Posterior vena cava (tissue), 2 donors: ENCODE measurements at places on chromosomes 3 and 15. TPM values are rescaled to one million over a fixed set of nuclear protein-coding genes. Genes with fewer than 3 reads are reported as not detected.

- DNase-seq = no peak
Observed at GRCh38 chr15:91922646-91923547, 69.4 kb downstream of the SLCO3A1 start.

Gene PRKCD
- total RNA-seq = 36.3 TPM

DNA sequence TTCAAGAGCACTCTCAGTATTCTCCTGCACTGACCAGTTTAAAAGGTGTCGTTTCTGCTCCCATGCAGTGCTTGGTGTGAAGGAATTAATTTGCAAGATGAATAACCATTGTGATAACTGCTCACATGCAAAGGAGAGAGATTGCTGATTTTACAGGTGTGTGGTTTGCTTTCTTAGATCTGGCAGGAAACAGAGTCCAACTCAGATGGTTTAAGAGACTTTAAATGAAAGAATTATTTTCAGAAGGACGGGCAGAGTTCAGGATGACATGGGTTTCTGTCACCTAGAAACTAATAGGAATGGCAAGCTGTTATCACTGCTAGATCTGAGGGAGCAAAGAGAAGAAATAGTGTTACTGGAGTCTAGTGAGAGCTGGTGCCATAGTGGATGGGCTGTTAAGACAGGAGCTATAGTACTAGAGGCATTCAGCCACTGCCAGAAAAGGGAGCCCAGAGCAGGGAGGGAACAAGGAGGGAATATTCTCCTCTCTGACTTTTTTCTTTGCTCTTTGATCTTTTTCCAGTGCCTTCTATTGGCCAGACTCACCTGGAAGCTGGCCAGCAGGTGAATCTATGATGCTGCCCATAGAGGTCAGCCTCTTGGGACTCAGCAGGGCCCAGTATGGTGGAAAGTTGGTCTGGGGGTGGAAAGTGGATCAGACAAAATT is 14.9 kb downstream of the ATXN7 start:
- DNase-seq = no peak

Gene C15orf62
- 0.10 TPM for total RNA-seq

Gene TUSC7
- total RNA-seq = not detected

GRCh38 chr15:81916451-81916850 is 129.4 kb downstream of the MEX3B start:
- no peak for DNase-seq

DNA sequence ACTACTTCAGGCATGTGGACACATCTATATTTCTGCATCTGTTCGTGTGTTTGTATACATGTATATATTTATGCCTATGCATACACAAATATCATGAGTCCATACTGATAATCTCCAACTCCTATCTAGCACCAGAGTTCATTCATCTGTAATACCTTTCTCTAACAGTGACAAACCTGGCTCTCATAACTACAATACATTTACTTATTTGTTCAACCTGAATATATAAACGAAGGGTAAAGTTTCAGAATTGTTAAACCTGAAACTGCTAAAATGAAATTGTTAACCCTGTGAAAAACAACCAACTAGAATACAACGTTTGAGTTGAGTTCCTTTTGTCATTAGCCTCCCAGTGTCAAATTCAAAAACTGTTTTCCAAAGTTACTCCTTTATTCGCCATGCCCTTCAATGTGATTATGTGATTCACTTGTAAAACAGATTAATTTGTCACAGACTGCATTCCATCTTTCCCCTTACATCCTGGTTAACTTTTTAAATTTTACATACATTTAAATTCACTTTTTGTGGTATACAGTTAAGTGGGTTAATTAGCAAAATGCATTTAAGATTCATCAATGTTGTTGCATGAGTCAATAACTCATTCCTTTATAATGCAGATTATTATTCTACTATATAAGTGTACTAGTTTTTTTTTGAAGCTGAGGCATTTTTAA is 58.5 kb downstream of the PIK3R4 start:
- no peak for DNase-seq

DNA sequence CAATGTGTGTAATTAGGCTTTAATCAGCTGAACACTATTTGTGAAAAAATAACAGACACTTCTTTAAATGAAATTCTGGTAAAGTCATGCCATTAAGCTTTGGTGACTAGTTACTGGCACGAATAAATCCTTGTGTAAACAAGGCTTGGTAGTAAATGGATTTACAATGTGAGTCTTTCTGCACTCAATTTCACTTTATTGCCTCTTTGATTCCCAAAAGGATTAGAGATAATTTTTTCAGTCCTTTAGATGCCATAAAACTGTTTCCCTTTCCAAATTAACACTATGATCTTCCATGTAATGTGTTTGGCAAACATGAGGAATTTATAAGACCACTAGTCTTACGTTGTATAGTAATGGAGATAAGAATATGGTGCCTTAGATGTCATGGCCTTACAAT is 339.5 kb upstream of the DNAJC19 start:
- DNase-seq = no peak

- no peak for DNase-seq
Observed at GRCh38 chr3:172799246-172799645, 48.7 kb downstream of the ECT2 start.

DNA sequence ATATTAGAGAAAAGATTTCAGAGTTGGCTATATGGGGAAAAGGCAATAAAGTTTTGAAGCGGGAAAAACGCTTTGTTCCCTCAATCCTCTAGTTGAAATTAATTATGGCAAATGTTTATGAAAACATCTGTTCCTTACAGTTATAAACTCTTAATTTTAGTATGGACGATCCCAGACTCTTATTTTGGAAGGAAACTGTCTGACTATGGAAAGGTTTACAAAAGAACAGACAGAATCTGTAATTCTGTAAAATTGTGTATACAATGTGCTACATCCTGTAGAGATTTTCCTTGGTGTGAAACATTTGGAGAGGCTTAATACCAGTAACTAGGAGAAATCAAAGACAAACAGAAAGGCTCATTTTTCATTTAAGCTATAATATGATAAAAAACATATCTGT is 311.8 kb downstream of the TBC1D5 start:
- DNase-seq = no peak

Gene APOD
- 221 TPM for total RNA-seq

DNA sequence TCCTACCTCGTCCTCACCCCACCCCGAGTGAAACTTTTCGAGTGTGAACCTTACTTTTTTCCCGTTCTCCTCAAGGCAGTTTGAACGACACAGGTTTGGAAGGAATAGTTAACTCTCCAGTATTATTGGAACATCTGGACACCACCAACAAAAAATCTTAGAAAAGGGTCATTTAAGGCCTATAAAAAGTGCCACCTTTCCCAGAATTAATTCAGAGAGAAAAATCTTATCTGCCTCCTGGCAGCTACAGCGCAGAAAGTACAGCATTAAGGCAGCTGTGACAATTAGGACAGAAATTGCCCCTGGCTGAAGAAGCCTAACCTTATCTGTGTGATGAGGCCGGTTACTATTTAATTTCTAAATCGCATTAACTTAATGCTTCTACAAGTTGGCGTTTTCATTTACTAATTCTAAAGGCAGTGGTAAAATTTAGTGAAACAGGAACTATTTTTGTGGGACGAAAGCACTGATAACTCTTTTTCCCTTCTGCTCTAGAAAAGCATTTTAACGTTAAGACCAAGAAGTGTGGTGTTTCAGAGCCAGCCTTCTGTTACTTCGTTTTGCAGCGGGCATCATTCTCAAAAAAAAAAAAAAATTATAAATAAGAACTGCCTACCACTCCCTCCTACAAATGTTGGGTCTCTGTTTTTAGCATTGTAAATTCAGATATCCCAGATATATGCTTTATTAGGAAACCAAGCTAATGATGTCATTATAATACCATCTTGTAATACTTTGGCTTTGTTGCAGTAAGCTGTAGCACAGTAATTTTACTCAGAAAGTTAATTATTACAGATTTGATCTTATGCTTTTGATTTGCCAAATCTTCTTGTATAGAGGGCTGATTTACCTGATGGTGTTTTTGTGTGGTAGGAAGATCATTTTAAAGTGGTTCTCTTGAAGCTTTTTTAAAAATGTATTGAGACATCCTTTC is 1.4 kb downstream of the ATP11B start:
- no peak for DNase-seq

DNA sequence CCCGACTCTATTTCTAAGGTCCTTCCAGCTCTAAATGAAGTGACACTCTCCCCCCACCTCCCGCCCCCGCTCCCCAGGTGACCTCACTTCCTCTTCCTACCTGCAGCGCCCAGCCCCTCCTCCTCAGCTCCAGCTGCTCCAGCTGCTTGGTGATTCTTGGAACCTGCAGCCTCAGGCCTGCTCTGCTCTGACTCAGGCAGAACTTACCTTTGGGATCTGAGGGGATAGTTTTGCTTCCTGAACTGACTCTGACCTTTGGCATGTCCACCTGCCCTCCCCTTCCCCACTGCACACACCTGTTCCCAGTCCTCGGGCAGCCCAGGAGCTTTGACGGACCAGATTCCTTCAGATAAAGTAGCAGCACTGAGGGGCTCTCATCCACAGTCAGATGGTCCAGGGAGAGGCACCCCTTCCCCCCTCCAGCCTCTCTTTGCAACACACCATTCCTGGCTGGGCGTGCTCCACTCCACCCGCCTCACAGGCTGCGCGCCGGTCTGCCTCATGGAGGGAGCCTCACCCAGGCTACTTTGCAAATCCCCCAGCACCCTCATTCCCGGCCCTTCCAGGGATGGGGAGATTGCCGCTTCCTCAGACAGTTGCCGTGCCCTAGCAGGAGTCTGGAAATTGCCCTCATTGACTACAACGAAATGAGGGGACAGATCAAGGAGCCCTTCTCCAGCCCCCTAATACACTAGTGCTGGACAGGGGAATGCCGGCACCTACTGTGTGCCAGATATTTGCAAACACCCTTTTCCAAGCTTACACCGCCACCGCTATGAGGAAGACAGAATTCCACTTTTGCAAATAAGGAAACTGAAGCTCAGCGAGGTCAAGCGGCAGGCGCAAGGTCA is 692 bp upstream of the C15orf39 start:
- DNase-seq = no peak

DNA sequence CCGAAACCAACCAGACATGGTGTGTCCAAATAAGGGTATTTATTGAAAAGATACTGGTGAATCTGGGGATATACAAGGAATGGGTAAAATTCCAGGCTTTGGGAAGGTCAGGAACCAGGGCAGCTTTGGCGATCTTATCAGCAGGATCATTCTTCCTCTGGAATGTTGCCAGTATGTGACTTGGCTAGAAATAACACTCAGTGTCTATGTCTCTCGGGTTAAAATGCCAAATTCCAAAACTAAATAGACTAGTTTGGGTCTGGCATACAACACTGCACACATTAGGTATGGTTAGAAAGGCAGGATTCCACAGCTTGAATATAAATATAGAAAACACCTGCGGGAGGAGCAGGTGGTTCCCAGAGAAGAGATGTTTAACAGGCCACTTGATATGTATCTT is 220.2 kb upstream of the CD96 start:
- DNase-seq = no peak

GRCh38 chr3:171620825-171621434 is 160.7 kb upstream of the TNIK start:
- DNase-seq = no peak

- no peak for DNase-seq
Observed at GRCh38 chr3:122691195-122691594, 10.6 kb downstream of the PARP14 start.

DNA sequence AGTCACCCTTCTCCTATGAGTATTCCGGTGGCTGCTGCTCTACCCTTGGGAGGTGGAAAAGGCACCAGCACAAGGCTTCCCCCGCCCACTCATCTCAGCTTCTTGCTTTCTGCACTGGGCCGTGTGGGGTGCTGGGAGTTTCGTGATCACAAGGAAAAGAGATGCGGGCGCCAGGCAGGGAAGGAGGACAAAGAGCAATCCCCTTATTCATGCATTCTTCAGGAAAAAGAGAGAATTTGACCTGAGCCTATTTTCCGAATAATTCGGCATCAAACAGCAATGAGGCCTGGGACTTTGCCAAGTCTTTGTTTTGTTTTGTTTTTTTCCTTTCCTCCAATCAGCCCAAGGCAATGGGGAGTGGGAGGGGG is 102.2 kb upstream of the LPP start:
- DNase-seq = peak; percentile 89

Gene LMAN1L
- total RNA-seq = not detected

GRCh38 chr15:77869021-77869895 is 208.3 kb downstream of the TBC1D2B start:
- peak; percentile 69 for DNase-seq

- no peak for DNase-seq
Observed at GRCh38 chr3:9727041-9727595, 4.4 kb upstream of the BRPF1 start.

DNA sequence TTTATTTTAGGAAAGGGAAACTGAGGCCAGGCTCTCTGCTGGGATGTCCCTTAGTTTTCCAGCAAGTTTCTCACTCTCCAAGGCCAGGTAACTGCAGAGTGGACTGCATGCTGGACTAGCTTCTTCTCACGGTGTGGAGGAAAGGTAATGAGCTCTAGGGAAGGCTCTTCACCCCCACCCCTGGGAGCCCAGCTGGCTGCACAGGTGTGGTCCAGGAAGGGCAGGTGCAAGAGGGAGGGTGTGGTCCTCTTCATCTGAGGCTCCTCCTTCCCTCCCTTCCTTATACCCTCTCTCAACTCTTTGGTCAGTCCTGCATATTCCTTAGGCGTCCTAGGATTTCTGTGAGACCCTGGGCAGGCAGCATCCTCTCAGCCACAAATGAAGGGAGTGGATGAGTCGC is 33.9 kb downstream of the RNU5B-1 start:
- peak; percentile 40 for DNase-seq

- DNase-seq = no peak
Observed at GRCh38 chr15:74216949-74217348, 14.4 kb upstream of the STRA6 start.

Gene EPHA6
- 0.57 TPM for total RNA-seq

Gene TRH
- total RNA-seq = 0.23 TPM

DNA sequence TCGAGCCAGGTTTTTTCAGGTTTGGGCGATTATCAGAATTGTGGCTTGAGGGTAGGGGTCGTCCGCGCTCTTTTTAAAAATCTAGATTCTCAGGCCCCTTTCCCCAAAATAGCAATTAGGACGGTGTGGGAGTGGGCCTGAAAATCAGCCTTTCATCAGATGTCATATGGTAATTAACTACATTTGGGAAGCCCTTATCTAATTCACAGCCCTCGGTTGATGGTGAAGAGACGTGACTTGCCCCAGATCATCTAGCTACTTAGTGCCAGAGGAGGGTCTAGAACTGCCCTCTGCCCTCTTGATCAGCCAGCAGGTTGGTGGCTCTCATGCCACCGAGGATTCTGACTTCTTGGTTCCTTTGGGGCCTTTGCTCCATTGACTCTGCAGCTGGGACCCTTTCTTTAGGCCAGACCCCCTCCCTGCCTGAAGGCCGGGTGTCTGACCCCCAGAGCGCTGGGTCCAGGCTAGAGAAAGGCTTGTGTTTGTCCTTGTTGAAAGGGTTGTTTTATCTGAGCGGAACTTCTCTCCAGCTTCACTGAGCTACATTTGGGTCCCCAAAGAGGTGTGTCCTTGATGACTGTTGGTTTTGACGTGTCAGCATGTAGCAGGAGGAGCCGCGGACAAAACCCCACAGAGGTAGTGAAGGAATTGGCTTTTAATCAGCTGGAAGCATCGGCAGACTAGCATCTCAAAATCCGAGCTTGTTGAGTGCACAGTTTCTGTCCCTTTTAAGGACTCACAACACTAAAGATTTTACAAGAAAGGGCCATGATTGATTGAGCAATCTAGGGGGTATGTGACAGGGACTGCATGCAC is 857 bp downstream of the AEN start:
- DNase-seq = peak; percentile 76

Gene TUSC2
- 22.4 TPM for total RNA-seq

- no peak for DNase-seq
Observed at GRCh38 chr3:106624154-106624553, 753.1 kb upstream of the CCDC54 start.

- DNase-seq = peak; percentile 88
Observed at GRCh38 chr3:148992027-148992634, 791 bp downstream of the GYG1 start.
